ENCODE measurements at places on chromosomes 12 and 14.

GRCh38 chr12:20628226-20628787 is 66.8 kb upstream of the SLCO1C1 start:
- no peaks in the 10 kb centered on the region for H3K36me3 ChIP-seq
- H3K4me3 ChIP-seq: no peak overlapping the region
- H3K27me3 ChIP-seq: no peaks in the 10 kb centered on the region

GRCh38 chr12:122363782-122364181 is 58.7 kb downstream of the CLIP1 start:
- peaks cover 12% of the 10 kb centered on the region for H3K36me3 ChIP-seq
- H3K27ac ChIP-seq: no peak overlapping the region
- peaks cover 15% of the 10 kb centered on the region for H3K4me1 ChIP-seq
- no peaks in the 10 kb centered on the region for H3K27me3 ChIP-seq
- no peak overlapping the region for H3K4me3 ChIP-seq
- no peak for DNase-seq

GRCh38 chr12:88453323-88453722 is 126.9 kb downstream of the KITLG start:
- no peaks in the 10 kb centered on the region for H3K36me3 ChIP-seq
- no peak overlapping the region for H3K27ac ChIP-seq
- H3K27me3 ChIP-seq: no peaks in the 10 kb centered on the region
- DNase-seq: no peak

GRCh38 chr12:65986047-65986446 is 144.5 kb downstream of the LLPH start:
- no peak overlapping the region for H3K27ac ChIP-seq
- H3K4me1 ChIP-seq: no peaks in the 10 kb centered on the region
- DNase-seq: no peak
- H3K36me3 ChIP-seq: no peaks in the 10 kb centered on the region
- H3K27me3 ChIP-seq: peaks cover 6% of the 10 kb centered on the region

DNA sequence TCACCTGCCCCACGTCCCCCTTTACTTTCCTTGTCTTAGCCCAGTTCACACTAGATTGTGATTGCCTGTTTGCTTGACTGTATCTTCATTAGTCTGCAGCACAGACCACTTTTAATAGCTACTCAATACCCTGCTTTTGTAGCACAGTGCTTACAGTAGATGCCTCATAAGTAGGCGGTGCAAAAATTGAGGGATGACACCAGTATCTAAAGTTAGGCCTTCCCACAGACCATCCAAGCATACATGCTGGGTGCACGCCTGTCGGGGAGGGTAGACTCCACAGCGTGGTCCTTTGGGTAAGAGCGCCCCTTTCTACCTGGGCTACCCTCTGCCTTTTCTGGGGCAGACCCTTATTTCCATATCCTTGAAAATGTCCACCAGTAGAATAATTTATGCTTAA is 140.8 kb downstream of the GCH1 start:
- no peak overlapping the region for H3K4me3 ChIP-seq
- peaks cover 5% of the 10 kb centered on the region for H3K27me3 ChIP-seq
- H3K27ac ChIP-seq: peak overlapping the region; percentile 82
- no peak for DNase-seq
- peaks cover 29% of the 10 kb centered on the region for H3K4me1 ChIP-seq

DNA sequence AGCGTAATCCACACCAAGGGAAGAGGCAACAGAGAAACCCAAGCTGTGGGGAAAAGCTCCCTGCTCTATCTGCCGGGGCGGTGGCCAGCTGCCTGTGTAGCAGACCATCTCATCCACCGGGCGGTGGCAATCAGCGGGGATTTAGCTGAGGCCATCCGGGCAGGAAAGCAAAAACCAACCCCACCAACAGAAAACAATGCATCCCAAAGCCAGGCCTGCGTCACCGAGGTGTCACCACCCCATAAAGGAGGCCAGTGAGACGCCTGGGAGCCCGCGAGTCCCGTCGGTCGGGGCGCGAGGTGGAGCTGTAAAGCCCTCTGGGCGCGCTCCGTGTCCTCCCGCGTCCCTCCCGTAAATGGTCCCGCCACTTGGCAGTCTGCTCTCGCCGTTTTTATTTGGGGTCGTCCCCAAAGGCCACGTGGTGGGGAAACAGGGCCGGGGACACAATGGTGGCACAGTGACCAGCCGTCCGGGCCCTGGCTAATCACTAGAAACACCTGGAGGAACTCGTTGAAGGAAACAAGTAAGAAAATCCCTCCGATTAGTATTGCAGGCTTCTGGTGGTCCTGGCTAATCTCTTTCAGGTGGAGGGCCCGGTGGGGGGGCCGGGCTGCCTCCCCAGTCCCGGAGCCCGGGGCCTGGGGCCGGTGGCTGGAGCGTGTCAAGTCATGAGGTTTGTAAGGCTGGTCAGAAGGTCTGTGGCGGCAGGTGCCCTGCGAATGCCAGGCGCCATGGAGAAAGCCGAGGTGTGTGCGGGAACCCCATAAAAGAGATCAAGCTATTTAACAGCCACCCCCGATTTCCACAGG is 94.7 kb upstream of the GSC start:
- DNase-seq: no peak
- no peak overlapping the region for H3K4me3 ChIP-seq
- H3K36me3 ChIP-seq: no peaks in the 10 kb centered on the region
- peaks cover 8% of the 10 kb centered on the region for H3K27me3 ChIP-seq
- H3K4me1 ChIP-seq: no peaks in the 10 kb centered on the region

GRCh38 chr12:90938451-90938850 is 16.5 kb downstream of the CCER1 start:
- no peaks in the 10 kb centered on the region for H3K4me1 ChIP-seq
- H3K36me3 ChIP-seq: no peaks in the 10 kb centered on the region
- no peak overlapping the region for H3K27ac ChIP-seq

- H3K27me3 ChIP-seq: no peaks in the 10 kb centered on the region
Measured at GRCh38 chr14:67892466-67893100, 73.0 kb downstream of the RAD51B start.

DNA sequence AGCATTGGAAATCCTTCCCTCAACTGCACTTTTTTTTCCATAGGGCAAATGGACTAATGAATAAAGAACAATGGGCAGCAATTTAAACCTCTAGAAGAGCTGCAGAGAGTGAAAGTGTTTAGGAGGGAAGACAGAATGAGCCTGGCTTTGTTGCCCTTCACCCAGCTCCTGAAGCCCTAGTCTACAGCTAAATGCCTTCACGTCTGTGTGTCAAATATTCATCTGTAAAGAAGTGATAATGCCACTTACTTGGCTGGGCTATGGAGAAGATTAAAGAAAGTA is 45.6 kb downstream of the FLRT2 start:
- H3K4me3 ChIP-seq: no peak overlapping the region
- H3K27me3 ChIP-seq: no peaks in the 10 kb centered on the region
- H3K27ac ChIP-seq: no peak overlapping the region
- H3K4me1 ChIP-seq: no peaks in the 10 kb centered on the region

- H3K36me3 ChIP-seq: no peaks in the 10 kb centered on the region
- H3K4me3 ChIP-seq: no peak overlapping the region
- DNase-seq: no peak
- H3K27me3 ChIP-seq: peaks cover 3% of the 10 kb centered on the region
Measured at GRCh38 chr14:38880643-38881524, 222.2 kb downstream of the SEC23A start.

DNA sequence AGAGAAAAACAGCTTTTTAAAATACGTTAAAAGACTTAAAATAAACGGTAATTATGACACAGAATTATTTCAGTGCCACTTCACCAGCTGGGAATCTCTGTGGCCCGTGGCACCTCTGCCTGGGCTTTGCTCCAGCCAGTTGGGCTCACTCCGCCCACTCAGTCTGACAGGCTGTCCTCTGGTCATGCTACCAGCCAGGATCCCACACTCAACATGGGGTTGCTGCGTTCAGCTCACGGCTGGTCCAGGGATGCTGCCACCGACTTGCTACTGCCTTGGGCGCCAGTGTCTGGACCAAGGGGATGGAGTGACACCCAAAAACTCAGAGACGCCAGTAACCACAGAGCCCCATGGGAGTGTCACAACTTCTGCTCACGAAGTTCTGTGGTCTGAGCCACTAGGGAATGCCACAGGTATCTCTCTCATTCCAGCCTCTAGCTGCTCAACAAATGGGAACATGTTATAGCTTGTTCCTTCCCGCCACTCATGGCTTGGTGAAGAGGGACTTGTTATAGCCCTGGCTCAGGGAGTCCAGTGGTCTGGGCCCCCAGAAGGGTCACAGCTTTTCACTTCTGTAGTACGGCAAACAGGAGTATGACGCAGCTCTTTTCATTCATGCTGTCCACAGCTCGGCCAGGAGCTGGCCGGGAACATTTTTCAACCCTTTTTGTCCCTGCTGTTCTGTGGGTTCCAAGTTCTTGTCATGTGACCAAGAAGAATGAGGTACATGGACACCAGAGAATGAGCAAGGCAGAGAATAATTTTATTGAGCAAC is 23.4 kb upstream of the ATXN7L3B start:
- H3K27me3 ChIP-seq: peaks cover 4% of the 10 kb centered on the region
- H3K4me3 ChIP-seq: no peak overlapping the region
- no peak for DNase-seq
- no peaks in the 10 kb centered on the region for H3K36me3 ChIP-seq
- no peak overlapping the region for H3K27ac ChIP-seq

DNA sequence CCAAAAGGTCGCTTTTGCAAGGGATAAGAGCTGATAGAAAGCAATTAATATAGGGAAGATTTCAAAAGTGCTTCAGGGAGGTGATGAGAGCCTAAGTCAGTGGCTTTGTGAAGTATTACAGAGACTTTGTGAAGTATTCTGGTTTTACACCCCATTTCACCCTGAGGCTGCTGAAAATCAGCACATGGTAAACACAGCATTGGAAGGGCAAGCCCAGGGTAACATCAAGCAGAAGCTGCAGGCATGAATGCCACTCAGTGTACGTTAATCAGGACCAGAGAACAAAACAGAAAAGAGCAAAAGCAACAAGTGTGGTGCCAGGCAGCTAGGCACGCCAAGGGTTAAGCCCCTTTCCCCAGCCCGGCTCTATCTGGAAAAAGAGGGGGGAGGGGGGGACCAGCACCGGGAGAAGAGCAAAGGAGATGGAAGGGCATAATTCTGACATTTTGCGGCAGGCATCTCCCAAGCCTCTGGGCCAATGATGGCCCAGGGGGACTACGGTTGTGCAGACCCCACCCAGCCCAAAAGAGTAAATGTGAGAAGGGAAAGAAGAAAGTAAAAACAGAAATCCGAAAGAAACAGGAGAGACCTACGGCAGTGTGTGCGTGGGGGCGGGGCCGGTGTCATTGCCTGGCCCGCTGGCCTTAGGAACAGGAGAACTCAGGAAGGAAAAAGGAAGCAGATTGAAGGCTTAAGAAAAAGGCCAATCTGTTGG is 58.9 kb downstream of the DHRS2 start:
- no peak overlapping the region for H3K4me3 ChIP-seq
- H3K27ac ChIP-seq: no peak overlapping the region
- H3K4me1 ChIP-seq: no peaks in the 10 kb centered on the region
- H3K27me3 ChIP-seq: peaks cover 25% of the 10 kb centered on the region

GRCh38 chr12:48292040-48292439 is 58.7 kb downstream of the ZNF641 start:
- H3K4me3 ChIP-seq: no peak overlapping the region
- H3K27ac ChIP-seq: no peak overlapping the region
- no peaks in the 10 kb centered on the region for H3K36me3 ChIP-seq
- peaks cover 3% of the 10 kb centered on the region for H3K27me3 ChIP-seq
- peaks cover 9% of the 10 kb centered on the region for H3K4me1 ChIP-seq
- no peak for DNase-seq

GRCh38 chr14:102226356-102227125 is 78.4 kb downstream of the MOK start:
- no peak overlapping the region for H3K27ac ChIP-seq
- H3K36me3 ChIP-seq: no peaks in the 10 kb centered on the region
- DNase-seq: no peak

DNA sequence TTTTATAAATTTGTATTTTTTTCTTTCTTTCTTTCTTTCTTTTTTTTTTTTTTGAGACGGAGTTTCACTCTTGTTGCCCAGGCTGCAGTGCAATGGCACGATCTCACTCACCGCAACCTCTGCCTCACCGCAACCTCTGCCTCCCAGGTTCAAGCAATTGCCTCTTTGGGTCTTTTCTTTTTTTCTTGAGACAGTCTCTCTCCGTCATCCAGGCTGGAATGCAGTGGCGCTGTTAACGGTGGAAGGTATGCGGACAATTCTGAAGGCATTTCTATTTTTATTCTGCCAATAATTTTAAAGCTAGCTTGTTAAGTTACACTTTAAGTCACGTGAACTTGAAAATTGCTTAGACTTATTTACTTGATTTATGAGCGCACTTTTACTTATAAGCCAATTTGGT is 8.8 kb upstream of the PHC1 start:
- no peak for DNase-seq
- no peaks in the 10 kb centered on the region for H3K36me3 ChIP-seq
- H3K27ac ChIP-seq: no peak overlapping the region
- H3K27me3 ChIP-seq: no peaks in the 10 kb centered on the region
- H3K4me3 ChIP-seq: no peak overlapping the region

- H3K27ac ChIP-seq: no peak overlapping the region
- DNase-seq: no peak
- H3K27me3 ChIP-seq: no peaks in the 10 kb centered on the region
- no peaks in the 10 kb centered on the region for H3K36me3 ChIP-seq
- H3K4me3 ChIP-seq: no peak overlapping the region
- H3K4me1 ChIP-seq: peaks cover 29% of the 10 kb centered on the region
Measured at GRCh38 chr12:6215932-6216494, 15.8 kb downstream of the CD9 start.

GRCh38 chr14:64947710-64948611 is 5.4 kb upstream of the GPX2 start:
- peaks cover 22% of the 10 kb centered on the region for H3K36me3 ChIP-seq
- H3K4me1 ChIP-seq: peaks cover 23% of the 10 kb centered on the region
- H3K4me3 ChIP-seq: no peak overlapping the region
- DNase-seq: no peak

GRCh38 chr12:76085520-76085868 is 1.0 kb upstream of the NAP1L1 start:
- DNase-seq: peak; percentile 72
- peak overlapping the region; percentile 99 for H3K27ac ChIP-seq
- H3K4me1 ChIP-seq: peaks cover 38% of the 10 kb centered on the region
- H3K4me3 ChIP-seq: peak overlapping the region; percentile 94
- H3K27me3 ChIP-seq: no peaks in the 10 kb centered on the region

- no peak overlapping the region for H3K27ac ChIP-seq
- H3K36me3 ChIP-seq: no peaks in the 10 kb centered on the region
- DNase-seq: no peak
Measured at GRCh38 chr12:42056130-42056529, 88.5 kb downstream of the GXYLT1 start.

- no peak overlapping the region for H3K4me3 ChIP-seq
- no peaks in the 10 kb centered on the region for H3K36me3 ChIP-seq
- DNase-seq: no peak
- no peak overlapping the region for H3K27ac ChIP-seq
- H3K4me1 ChIP-seq: no peaks in the 10 kb centered on the region
- peaks cover 18% of the 10 kb centered on the region for H3K27me3 ChIP-seq
Measured at GRCh38 chr12:91347481-91348214, 165.0 kb upstream of the DCN start.

GRCh38 chr12:117143008-117143532 is 43.9 kb upstream of the TESC start:
- no peak for DNase-seq
- H3K4me1 ChIP-seq: peaks cover 5% of the 10 kb centered on the region
- peak overlapping the region; percentile 47 for H3K27ac ChIP-seq
- no peak overlapping the region for H3K4me3 ChIP-seq
- peaks cover 25% of the 10 kb centered on the region for H3K36me3 ChIP-seq

- DNase-seq: no peak
- H3K36me3 ChIP-seq: no peaks in the 10 kb centered on the region
- no peak overlapping the region for H3K27ac ChIP-seq
- no peak overlapping the region for H3K4me3 ChIP-seq
- no peaks in the 10 kb centered on the region for H3K4me1 ChIP-seq
Measured at GRCh38 chr14:82528016-82528415, 994.4 kb upstream of the SEL1L start.

GRCh38 chr12:2543801-2544200 is 251.0 kb upstream of the FKBP4 start:
- H3K36me3 ChIP-seq: no peaks in the 10 kb centered on the region
- peaks cover 3% of the 10 kb centered on the region for H3K4me1 ChIP-seq
- no peak overlapping the region for H3K27ac ChIP-seq
- H3K4me3 ChIP-seq: no peak overlapping the region
- H3K27me3 ChIP-seq: peaks cover 2% of the 10 kb centered on the region
